ENCODE measurements at places on chromosomes 16 and 17.

DNA sequence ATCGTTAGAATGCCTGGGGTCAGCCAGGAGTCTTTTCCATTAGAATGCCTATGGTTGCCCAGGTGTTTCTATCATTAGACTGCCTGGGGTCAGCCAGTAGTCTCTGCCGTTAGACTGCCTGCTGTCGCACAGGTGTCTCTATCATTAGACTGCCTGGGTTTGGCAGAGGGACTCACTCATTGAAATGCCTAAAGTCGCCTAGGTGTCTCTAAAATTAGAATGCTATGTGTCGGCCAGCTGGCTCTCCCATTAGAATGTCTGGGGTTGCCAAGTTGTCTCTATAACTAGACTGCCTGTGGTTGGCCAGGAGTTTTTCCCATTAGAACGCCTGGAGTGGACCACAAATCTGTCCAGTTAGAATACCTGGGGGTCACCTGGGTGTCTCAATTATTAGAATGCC lies 2266.5 kb downstream of the TP53TG3F start:
- no peak for DNase-seq

GRCh38 chr17:57092779-57093178 lies 7.7 kb downstream of the AKAP1 start:
- DNase-seq: no peak

DNA sequence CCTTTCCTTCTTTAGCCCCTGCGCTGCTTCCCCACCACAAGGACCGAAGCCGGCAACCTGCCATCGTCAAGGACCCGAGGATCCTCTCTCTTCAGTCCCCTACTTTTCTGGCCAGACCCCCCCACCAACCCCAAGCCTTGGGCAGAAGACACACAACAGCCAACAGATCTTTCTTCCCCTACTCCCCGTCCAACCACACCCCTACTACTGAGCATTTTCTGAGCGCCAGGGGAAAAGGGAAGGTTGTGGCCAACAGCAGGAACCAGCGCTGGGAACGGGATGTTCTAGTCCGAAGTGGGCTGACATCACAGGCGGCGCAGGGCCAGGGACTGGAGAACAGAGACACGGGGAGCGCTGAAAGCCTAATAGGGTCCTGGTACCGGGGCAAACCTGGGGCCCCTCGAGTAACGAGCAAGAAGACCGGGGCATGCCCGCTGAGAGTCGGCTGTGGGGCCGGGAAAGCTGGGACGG lies 528 bp downstream of the PER1 start:
- no peak for DNase-seq

DNA sequence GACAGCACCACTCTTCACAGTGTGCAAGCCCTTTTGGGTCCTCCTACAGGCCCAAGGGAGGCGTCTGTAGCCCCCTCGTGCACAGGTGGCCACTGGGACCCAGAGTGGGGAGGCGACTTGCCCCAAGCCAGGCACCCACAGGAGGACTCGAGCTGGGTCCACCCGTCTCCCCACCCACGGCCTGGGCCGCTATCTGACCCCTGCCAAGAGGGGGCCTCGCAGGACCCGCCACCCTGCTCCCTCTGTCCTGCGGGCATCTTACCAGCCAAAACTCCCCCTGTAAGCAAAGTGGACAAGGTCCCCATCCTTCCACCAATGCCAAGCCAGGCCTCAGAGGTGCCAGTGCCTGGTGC lies 31.1 kb downstream of the CNGB1 start:
- DNase-seq: no peak

GRCh38 chr17:8173871-8174322 lies 2.3 kb downstream of the TMEM107 start:
- DNase-seq: no peak
